ENCODE measurements at places on chromosomes 2 and 18.
A peak's percentile ranks its signal among the peaks of the same experiment; 100 is the strongest.

DNA sequence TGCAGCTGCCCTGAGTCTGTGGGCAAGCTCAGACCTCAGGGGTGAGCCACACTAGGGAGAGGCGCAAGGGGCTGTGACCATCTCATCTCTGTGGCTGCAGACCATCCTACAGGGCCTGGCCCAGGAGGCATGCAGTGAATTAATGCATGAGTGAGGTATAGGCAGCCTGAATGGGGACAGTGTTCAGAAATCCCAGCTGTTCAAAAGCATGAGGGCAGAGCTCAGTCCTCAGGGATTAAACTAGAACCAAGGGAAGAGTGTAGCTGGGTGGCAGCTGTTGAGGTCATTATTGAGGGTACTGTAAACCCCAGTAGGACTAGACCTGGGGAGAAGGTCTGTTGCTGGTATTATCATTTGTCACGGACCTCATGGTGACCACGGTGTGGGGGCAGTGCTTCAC lies 17.0 kb downstream of the TMEM177 start:
- DNase-seq = no peak

- no peak for DNase-seq
These were observed 77.5 kb upstream of the RANBP2 start for GRCh38 chr2:108641756-108642155.

DNA sequence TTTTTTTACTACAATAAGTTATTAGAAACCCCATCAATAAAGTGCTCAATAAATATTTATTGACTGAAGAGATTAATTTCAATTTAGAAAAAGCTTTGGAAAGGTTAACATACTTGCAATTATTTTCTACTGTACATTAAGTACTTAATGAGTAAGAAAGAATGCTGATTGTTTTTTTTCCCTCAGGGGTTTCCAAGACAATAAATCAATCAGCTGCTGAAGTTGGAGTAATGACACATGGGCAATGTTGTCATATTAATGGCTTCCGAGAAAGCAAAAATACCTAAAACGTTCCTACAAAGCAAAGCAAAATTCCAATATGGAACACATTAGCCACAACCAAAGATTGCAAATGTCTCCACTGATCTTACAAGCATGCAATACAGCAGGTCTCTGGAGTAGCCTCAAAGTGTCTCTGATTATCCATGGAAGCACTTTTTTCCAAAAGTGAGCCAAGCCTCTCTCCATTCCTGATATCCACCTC lies 66.7 kb downstream of the ZC3H6 start:
- DNase-seq = no peak

GRCh38 chr2:6896930-6897759 lies 19.6 kb downstream of the RSAD2 start:
- DNase-seq = no peak

DNA sequence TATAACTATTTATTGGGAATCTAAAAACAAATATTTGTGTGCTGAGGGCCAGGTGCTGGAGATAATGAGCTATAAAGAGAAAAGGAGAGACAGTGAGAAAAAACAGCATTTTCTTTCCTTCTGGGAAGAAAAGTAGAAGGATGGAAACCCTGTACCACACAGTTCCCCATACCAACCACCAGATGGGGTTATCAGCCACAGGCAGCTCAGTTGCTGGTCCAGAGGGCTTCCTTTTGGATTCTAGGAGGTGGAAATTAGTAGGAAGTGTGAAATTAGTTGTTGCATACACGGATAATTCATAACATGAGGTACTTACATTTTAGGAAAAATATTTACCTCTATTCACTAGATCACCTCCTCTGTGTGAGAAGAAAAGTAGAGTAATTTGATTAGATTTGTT lies 237.0 kb upstream of the FOSL2 start:
- no peak for DNase-seq

GRCh38 chr18:35880788-35881455 lies 91.6 kb upstream of the RMP24 start:
- DNase-seq = no peak

- no peak for DNase-seq
These were observed 616.8 kb upstream of the VRK2 start for GRCh38 chr2:57429831-57430230.

- no peak for DNase-seq
These were observed 127.2 kb downstream of the OLA1 start for GRCh38 chr2:174121175-174121574.

DNA sequence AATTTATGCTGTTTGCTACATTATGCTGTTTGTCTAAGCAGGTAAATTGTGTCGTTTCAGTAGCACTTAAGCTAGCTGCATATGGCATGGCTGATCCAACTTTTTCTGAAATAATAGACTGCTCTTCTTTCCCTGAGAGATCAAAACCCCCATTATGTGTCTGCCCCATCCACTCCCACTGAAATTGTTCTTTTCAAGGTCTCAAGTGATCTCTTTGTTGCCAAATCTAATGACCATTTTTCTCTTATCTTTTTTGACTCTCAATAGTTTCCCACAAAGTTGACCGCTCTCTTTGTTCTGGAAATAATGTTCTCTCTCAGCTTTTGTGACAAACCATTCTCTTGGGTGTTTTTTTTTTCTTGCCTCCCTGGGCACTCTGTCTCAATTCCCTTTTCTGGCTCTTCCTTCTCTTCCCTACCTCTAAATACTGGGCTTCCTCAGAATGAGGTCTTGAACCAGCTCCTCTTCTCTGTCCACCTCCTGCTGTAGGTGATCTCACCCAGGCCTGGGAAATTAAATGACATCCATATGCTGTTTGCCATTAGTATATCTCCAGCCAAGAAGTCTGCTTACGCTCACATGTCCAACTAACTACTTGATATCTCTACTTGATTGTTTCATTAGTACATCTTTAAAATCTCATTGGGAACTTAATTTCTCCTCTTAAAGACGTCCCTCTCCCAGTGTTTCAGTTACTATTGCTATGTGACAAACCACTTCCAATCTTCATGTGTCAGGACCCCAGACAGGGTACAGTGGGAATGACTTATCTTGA lies 107.3 kb upstream of the TLK1 start:
- DNase-seq = no peak

GRCh38 chr2:71897836-71898235 lies 249.8 kb downstream of the CYP26B1 start:
- DNase-seq = no peak

DNA sequence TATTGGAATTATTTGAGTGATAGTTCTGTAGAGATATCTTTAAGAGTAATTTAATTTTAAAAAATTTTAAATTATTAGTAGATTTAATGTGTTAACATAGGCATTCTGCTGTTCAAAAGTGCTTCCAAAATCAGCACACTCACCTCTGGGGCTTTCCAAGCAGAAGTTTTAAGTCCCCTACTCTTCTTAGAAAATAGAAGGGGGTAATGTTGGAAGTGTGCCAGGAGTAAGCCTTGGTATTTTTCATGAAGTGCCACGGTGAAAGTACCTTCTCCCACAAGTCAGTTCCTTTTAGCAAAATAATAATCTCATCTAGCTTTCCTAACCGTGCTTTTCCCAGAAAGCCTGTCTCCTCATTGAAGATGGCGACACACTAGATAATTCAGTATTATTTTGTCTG lies 3.9 kb upstream of the TNFRSF11A start:
- no peak for DNase-seq

- DNase-seq = no peak
These were observed 284.4 kb upstream of the RGPD4 start for GRCh38 chr2:107542314-107542740.

- DNase-seq = peak; percentile 39
These were observed 95.3 kb downstream of the CD8B2 start for GRCh38 chr2:106582148-106583143.

GRCh38 chr2:215435280-215435869 lies 493 bp downstream of the FN1 start:
- no peak for DNase-seq

DNA sequence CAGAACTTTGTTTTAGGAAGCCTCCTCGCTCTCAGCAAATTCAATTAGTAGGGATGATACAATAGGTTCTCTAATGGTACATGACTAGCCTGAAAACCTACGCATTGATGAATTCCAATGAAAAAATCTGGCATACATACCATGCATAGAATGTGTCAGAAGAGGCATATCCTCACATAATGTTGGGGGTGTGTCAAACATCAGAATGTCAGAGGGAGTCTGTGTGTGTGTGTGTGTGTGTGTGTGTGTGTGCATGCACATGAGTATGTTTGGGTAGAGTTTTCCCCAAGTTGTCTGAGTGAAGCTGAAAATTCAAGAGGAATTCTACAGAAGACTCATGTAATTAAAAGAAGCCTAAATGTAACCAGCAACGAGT lies 78.5 kb downstream of the FIGN start:
- DNase-seq = no peak

- no peak for DNase-seq
These were observed 707 bp downstream of the KRCC1 start for GRCh38 chr2:88054782-88055370.

DNA sequence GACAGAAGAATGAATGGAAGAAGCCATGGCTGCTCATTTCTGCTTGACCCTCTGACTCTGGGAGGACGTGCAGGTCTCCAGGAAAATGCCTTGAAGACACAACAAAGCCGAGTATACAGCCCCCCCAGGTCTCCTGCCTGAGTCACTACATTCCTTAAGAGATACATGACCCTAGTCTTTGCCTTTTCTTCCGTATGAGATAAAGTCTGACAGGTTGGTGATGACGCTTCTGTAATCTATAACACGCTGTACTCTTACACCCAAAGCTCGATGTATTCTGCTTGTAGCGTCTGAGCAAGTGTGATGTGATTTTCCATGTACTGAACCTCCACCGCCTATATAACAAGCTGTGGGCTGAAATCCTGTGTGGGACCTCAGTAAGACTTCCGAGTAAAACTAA lies 77.3 kb downstream of the KCTD1 start:
- no peak for DNase-seq

- no peak for DNase-seq
These were observed 16.2 kb upstream of the CXCR4 start for GRCh38 chr2:136134126-136134525.

- DNase-seq = no peak
These were observed 43.9 kb upstream of the RAB11FIP5 start for GRCh38 chr2:73156539-73157124.

DNA sequence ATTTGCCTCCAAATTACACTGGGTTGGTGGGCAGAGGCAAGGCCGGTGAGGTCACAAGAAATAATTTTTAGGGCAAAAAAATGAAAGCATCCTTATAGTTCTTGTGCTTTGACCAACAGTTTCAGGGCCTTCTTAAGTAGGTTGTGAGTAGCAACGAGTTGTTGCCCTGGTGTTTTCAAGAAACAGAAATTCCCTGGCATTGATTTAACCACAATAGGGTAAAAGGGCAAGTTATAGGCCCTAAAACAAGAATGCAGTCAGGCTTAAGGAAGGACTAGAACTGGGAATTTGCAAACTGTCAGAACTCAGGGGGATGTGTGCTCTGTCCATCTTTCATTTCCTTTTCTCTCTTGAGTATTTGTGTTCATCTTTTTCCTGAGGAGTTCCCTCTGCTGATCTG lies 46.1 kb upstream of the STPG4 start:
- DNase-seq = no peak

DNA sequence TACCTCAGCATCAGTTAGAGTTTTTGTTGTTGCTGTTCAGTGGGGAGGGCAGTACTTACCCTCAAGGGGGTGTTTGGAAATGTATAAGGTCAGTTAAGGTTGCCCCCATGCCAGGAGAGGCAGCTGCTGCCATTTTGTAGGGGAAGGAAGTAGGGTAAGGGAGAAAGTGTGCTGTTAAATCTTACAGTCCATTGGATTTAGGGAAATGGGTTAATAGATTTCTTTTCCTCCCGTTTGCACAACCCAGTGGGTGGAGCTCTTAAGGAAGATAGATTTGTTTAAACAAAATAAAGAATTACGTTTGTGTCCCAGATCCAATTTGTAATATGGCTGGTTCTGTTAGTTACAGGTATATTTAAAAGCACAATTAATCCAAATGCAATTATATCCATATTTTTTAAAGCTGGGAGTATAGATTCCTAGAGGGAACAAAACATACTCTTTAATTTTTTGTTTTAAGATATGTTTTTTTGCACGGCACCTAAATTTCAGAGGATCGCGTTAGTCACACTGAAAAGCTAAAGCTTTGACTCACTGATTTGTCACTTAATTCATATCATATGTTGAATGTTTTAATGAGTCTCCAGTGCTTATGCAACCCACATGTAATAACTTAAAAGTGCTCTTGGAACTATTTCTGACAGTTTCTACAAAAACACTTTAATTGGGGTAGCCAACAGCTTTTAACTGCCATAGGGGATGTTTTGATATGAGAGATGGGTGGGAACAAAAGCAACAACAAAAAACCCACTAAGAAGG lies 9.0 kb upstream of the CWC22 start:
- no peak for DNase-seq

DNA sequence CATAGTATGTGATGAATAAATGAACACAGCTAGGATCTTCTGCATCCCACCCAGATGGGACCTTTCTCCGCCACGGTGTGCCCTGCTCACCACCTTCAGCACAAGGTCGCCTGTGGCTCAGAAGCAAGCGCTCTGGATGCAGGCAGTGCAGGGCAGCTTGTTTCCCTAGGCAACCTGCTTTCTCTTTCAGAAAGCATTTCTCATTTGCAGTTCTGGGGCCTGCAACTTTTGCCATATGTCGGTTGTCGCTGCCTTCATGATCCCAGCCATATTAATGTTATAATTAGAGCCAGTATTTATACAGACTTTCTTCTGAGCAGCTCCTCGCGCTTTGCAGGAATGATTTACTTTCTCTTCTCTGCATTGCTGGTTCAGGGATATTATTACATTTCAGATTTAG lies 692.8 kb downstream of the RNF144A start:
- no peak for DNase-seq

- DNase-seq = no peak
These were observed 5.9 kb downstream of the LBX2 start for GRCh38 chr2:74493546-74493945.

- DNase-seq = no peak
These were observed 625 bp downstream of the LYPD6 start for GRCh38 chr2:149331023-149331400.

DNA sequence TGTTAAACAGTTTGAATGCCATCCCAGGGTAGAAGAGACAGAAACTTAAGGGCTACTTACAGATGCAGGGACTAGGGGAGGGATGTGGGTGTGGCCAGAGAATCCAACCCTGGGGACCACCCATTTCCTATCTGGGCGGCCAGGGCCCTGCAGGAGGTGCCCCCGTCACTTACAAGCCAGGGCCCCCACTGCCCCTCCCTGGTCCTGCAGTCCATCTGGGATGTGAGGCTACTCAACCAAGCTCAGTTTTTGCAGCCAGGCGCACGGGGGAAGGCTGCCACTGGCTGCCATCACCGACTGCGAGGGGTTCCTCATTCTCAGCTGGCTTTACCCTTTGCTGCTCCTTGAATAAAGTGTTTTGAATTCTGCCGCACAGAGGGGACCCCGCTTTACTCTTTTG lies 42.1 kb downstream of the RRM2 start:
- DNase-seq = no peak

- DNase-seq = no peak
These were observed 443.3 kb downstream of the SOCS6 start for GRCh38 chr18:70732188-70732587.

- no peak for DNase-seq
These were observed 40.7 kb downstream of the PCARE start for GRCh38 chr2:29033656-29034055.
